Sciatic nerve (tissue), 2 donors: ENCODE measurements at places on chromosomes 13 and 19.

DNA sequence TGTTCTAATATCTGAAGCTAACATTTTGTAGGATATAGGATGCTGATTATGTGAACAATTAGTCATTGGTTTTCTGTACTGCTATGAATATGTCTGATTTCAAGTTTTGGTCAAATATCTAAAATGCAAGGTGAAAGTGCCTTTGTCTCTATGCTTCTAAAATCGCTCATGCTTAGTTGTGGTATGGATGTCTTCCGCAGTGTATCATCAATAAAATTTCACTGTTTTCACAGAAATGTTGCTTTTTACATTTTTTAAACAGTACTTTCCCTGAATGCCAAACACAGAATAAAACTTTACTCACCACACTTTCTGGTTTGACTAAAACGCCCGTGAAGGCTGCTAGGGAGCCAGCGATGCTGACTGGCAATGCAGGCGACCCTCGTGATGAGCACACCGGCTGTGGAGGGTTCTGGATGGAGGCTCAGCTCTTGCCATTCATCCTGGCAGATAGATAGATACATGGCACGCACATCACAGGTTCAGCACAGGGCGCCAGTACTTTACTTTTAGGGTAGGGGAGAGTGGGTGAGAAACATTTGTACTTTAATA is 40.1 kb downstream of the SLC7A9 start:
- DNase-seq, result no peak

DNA sequence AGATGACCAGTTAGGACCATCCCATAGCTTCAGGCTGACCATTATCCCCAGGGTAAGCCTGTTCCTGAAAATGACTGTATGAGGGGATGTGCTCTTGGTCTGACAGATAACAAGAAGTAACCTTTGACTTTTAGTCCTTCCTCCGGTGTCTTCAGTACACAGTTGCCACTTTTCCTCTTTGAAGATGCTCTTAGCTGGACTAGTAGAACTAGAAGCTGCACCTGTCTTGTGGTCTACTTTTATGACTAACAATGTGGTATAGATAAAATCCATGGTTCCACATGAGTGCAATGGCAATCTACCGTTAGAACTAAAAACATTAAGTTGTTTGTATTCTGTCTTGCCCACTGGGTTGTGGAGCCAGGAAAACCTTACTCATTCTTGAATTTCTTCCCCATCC is 5.9 kb upstream of the RUBCNL start:
- DNase-seq, result no peak

DNA sequence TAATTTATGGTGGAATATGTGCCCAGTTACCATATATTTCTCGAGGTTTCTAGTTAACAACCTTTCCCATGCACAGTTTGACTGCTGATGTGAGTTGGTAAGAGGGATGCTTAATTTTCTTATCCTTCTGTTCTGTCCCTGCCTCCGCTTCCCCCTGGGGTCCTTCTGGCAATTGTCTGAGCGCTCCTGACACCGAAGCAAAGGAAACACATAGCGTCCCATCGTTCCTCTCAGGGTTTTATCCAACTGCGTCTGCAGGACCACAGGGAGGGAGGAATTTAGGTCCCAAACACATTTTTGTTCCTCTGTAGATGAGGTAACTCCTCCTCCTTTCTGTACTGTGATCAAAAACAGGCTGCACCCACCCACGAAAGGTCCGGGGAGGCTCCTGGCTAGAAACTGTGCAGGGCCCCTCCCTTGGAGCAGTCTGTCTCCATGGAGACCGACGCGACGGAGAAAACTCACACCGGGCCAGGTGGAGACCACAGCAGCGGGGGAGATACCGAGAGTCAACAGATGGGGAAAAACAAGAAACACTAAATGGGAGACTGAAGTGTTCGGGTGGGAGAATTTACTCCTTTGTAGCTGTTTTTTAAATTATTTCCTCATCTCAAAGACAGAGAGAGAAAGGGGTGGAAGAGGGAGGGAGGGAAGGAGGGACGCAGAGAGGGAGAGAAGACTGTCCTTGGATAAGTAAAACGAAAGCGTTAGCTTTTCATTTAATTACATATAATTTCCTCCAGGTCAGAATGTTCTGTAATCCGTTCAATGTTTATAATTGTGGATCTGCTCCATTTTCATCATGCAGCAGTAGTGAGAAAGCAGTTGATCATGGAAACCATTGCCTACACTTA is 191.8 kb upstream of the NBEA start:
- no peak for DNase-seq

- DNase-seq, result peak; percentile 75
These were observed 5.5 kb upstream of the ADAMTS10 start for GRCh38 chr19:8615813-8616596.

GRCh38 chr19:49333811-49334288 is 1.4 kb upstream of the CD37 start:
- peak; percentile 59 for DNase-seq

- DNase-seq, result no peak
These were observed 17.5 kb downstream of the FCGBP start for GRCh38 chr19:39916851-39917396.

GRCh38 chr13:98108341-98108740 is 34.6 kb upstream of the FARP1 start:
- DNase-seq, result no peak

DNA sequence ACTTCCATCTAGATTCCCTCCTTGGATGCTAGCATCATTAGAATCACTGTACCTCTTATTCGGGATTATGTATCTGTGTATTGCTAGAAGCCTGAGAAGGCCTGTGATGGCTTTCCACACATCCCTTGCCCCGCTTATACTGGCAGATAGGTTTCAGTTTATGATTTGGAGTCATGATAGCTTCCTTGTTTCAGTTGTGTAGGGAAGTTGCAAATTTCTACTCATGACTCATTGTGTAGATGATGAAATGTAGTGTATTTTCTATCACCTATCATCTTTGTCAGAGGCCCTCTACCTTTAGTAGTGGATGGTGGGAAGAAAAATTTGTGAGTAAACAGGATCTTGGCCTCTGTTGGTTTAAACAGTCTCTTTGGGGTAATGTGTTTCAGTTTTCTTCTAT is 165.2 kb downstream of the GGACT start:
- no peak for DNase-seq

- no peak for DNase-seq
These were observed 5.1 kb downstream of the MRPL4 start for GRCh38 chr19:10256970-10257615.

GRCh38 chr19:53511933-53512374 is 26.0 kb upstream of the ZNF331 start:
- DNase-seq, result peak; percentile 71

- no peak for DNase-seq
These were observed 699 bp downstream of the MEGF8 start for GRCh38 chr19:42325896-42326771.

DNA sequence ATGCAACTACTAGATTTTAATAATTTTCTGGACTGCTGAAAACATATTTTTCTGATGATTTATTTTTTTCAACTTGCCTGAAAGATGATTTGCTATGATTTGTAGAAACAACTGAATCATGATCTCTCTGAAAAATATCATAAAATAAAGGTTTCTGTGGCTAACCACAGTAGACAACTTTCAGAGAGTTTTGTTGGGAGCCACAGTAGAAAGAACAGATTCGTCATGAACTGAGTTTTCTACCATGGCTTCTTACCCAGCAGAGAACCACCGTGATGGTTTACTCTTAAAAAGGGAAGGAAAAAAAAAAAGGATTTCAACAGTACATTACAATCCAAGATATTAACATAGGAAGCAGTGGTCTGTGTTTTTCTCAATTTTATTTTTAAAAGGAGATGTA is 18.0 kb downstream of the ZAR1L start:
- DNase-seq, result no peak

- DNase-seq, result no peak
These were observed 233.9 kb downstream of the KCNRG start for GRCh38 chr13:50249144-50249521.

DNA sequence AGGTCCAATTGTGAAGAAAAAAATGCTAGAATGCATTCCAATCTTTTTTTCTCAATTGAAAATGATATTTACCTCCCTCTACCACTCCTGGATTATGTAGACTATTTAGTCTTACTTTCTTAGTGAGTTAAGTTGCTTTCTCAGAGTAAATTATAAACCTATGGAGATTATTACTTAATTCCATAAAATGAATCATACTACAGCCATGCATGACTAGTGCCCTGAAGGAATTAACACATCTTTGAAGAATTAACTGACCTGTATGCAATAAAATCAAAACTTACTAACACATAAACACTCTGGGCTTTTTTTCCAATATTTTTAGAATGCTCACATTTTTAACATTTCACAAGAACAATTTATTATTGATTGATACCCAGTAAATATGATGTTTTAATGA is 379.4 kb upstream of the DACH1 start:
- DNase-seq, result no peak

- DNase-seq, result no peak
These were observed 1.5 kb downstream of the SIN3B start for GRCh38 chr19:16830679-16831078.

GRCh38 chr13:28566891-28567290 is 72.0 kb upstream of the FLT1 start:
- no peak for DNase-seq

DNA sequence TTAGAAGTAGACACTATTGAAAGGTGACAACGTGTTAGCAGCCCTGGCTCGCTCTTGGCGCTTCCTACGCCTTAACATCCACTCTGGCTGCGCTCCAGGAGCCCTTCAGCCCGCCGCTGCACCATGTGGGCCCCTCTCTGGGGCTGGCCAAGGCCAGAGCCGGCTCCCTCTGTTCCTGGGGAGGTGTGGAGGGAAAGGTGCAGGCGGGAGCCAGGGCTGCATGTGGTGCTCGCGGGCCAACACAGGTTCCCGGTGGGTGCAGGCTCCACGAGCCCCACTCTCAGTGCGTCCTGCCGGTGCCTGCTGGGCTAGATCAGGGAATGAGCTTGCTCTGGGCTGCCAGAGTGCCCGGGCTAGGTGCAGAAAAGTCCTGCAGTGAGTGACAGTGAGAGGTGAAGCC is 1284.3 kb downstream of the OLFM4 start:
- DNase-seq, result no peak

DNA sequence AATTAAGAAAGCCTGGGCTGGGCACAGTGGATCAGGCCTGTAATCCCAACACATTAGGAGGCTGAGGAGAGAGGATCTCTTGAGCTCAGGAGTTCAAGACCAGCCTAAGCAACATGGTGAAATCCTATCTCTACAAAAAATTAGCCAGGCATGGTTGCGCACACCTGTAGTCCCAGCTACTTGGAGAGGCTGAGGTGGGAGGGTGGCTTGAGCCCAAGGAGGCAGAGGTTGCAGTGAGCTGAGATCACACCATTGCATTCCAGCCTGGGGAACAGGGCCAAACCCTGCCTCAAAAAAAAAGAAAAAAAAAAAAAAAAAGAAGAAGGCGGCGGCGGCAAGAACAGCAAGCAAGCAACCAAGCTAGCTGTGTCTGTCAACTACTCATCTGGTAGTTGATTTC is 26.7 kb downstream of the TSC22D1 start:
- DNase-seq, result no peak

DNA sequence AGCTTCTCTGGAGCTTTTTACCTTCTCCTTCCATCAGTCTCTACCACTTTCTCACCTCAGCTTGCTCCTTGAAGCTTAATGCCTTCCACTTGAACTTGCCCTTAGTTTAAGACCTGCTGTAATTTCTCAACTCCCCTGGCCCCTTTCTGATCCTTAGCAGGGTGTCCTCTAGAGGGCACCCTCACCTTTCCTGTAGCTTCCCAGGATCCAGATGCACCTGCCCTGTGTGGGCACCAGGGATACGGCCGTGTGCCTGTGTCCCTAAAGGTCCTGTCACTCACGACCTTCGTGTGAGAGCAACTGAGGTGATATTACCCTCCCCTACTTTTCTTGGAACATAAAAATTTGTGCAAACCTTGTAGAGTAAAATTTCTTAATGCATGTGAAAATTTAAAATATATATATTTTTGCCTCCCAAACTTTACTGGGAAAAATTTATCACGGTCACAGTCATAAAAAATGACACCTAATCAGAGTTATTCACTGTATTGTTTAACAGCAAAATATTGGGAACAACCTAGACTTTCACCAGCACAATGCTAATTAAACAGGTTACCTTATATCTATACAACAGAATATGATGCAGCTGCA is 46.4 kb downstream of the PSG3 start:
- DNase-seq, result no peak

DNA sequence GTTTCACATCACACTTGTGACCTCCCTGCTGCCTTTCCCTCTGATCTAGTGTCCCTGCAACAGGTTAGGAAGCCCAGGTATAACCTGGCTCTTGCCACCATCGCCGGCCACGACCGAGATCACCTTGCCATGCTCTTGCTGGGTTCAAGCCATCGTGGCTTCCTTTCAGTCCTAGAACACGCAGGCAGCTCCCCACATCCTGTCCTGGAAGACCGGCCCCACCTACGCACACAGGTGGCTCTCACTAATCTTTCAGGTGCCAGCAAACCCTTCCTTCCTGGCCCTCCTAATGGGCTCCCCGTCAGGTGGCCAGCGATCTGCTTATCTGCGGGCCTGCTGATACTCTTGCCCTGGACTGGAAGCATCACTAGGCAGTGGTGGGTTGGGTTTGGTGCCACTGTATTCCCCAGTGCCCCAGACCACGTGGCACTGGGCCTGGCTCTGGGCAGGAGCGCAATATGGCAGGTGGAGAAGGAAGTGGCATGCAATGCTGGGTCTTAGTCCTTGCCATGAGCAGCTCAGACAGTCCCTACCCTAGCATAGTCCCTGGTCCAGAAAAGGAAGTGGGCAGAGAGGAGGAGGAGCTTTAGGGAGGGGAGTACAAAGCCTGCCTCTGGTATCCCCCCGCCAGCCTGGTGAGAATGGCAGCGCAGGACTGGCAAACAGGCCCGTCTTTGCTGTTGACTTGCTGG is 11.8 kb downstream of the PPP1R37 start:
- DNase-seq, result no peak

DNA sequence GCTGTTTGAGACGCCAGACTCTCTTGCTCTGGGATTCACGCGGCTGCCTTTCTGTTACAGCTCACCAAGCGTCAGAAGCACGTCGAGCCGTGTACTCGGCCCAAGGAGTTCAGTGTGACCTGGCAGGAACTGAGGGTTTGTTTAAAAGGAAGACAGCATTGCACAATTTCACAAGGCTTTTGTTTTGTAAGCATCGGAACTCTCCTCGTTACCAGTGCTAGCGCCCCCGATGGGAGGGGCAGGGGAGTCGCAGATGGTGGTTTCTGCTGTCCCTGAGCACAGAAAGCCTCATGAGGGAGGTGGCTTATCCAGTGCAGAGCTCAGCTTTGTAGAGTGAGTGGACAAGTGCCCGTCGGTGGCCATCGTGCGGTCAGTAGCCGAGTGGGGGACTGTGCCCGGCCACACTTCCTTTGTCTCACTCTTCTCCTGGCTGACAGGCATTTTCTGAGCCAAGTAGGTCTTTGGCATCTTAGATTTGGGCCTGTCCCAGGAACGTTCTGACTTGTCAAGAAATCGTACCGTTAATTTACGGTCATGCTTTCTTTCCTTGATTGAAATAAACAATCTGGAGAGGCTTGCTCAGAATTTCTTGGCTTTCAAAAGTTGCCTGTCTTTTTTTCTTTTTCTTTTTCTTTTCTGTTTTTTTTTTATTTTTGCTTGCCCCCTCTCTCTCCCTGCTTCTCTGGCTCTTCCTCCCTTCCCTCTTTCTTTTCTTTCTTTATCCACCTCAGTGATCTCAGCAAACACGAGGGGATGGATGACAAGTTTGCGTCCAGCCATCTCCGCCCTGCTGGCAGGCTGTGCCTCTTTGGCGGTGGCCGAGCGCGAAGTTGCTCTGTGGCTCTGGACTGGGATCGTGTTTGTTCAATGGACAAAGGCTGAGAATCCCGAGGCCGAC is 7.7 kb downstream of the KDM4B start:
- DNase-seq, result peak; percentile 78
